SK-N-SH (cell line): ENCODE measurements at places on chromosomes 12 and 14. TPM values are rescaled to one million over a fixed set of nuclear protein-coding genes. Genes with fewer than 3 reads are reported as not detected.

NKX2-8 gene
- polyA plus RNA-seq = not detected in 2 replicates

POTEM gene
- 0.06 and 0.25 TPM in 2 replicates for polyA plus RNA-seq

ATG101 gene
- 160 and 170 TPM in 2 replicates for polyA plus RNA-seq

CLEC2B gene
- not detected in 2 replicates for polyA plus RNA-seq

FANCM gene
- polyA plus RNA-seq = 0.67 and 0.91 TPM in 2 replicates

GRCh38 chr14:20559461-20559904 is 1.4 kb downstream of the RNASE9 start:
- no peaks in the 10 kb centered on the region for H3K36me3 ChIP-seq
- no peak overlapping the region for H3K4me3 ChIP-seq
- H3K27me3 ChIP-seq = peaks cover 37% of the 10 kb centered on the region
- no peaks in the 10 kb centered on the region for H3K4me1 ChIP-seq
- H3K27ac ChIP-seq = no peak overlapping the region
- no peak for DNase-seq

GRCh38 chr12:72699362-72699761 is 427.2 kb downstream of the TRHDE start:
- no peak overlapping the region for H3K27ac ChIP-seq
- DNase-seq = no peak
- no peaks in the 10 kb centered on the region for H3K27me3 ChIP-seq
- no peak overlapping the region for H3K4me3 ChIP-seq
- no peaks in the 10 kb centered on the region for H3K36me3 ChIP-seq
- no peaks in the 10 kb centered on the region for H3K4me1 ChIP-seq

DNA sequence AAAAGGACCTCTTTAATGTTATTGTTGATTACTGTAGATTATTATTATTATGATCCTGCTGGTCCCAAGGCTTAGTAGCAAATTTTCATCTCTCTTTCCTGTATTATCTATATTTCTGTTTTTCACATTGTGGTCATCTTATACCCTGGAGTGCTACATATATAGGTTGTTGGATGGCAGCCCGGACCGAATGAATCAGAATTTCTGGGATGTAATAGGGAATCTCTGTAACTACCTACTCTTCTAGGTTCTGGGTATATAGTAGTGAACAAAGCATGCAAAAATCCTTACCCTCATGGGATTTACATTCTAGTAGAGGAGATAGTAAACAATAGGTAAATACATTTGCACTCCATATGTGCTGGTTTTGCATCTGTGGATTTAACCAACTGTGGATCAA is 31.4 kb downstream of the NUBPL start:
- DNase-seq = no peak
- H3K4me1 ChIP-seq = no peaks in the 10 kb centered on the region
- H3K36me3 ChIP-seq = no peaks in the 10 kb centered on the region
- H3K27ac ChIP-seq = no peak overlapping the region
- H3K27me3 ChIP-seq = no peaks in the 10 kb centered on the region

DNA sequence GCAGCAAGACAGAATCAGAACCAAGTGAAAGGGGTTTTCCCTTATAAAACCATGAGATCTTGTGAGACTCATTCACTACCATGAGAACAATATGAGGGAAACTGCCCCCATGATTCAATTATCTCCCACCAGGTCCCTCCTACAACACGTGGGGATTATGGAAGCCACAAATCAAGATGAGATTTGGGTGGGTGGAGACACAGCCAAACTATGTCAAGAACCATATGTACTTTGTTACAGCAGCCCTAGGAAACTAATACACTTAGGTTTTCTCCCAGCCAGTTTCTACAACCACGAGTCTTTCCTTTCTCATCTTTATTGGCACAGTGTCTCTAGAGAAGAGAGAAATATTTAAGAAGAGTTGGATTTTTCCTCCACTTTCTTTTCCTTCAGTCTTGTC is 72.6 kb downstream of the BTG1 start:
- no peaks in the 10 kb centered on the region for H3K36me3 ChIP-seq
- H3K4me3 ChIP-seq = no peak overlapping the region
- no peak for DNase-seq
- H3K27ac ChIP-seq = no peak overlapping the region

- H3K27ac ChIP-seq = no peak overlapping the region
- H3K36me3 ChIP-seq = no peaks in the 10 kb centered on the region
- no peaks in the 10 kb centered on the region for H3K27me3 ChIP-seq
- H3K4me1 ChIP-seq = no peaks in the 10 kb centered on the region
- H3K4me3 ChIP-seq = no peak overlapping the region
These were observed 59.6 kb upstream of the NCOR2 start for GRCh38 chr12:124626971-124627411.

GRCh38 chr12:113568021-113568420 is 96.3 kb upstream of the LHX5 start:
- H3K4me3 ChIP-seq = no peak overlapping the region
- no peak for DNase-seq
- H3K27me3 ChIP-seq = peaks cover 6% of the 10 kb centered on the region; the same call in 1 of the 2 replicates
- H3K4me1 ChIP-seq = no peaks in the 10 kb centered on the region
- H3K36me3 ChIP-seq = no peaks in the 10 kb centered on the region

DNA sequence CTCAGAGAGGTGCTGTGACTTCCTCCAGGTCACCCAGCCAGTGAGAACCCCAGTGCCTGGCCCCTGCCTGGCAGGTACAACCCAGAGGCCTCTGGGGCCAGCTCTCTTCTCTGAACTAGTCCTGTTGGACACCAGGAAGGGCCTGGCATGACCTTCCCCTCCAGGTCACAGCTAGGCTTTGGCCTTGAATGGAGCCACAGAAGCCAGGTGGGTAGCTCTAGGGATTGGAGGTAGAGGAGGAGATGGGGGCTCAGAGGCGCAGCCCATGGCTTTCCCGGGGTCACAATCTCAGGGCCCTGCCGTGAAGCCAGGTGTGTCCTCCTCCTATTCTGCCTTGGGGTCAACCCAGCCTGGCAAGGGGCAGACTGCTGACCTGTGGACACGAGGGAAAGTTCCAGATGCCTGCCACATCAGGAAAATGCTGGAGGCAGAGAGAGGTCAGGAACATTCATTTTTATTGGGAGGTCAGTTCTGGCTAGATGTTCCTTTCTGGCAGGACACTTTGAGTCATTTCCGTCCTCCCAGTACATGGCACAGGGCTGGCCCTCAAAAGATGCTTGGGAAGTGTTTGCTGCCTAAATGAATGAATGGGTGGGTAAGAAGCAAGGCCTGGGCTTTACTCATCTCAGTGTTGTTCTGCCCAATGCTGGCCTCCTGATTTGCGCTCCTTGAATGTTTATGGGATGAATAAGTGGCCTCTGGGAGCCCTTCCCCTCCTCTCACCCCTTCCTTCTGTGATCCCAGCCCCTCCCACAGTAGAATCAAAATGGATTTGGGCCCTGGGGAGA is 25.4 kb downstream of the FAM222A start:
- H3K4me3 ChIP-seq = no peak overlapping the region
- peak; percentile 6 for DNase-seq
- H3K27ac ChIP-seq = no peak overlapping the region
- peaks cover 95% of the 10 kb centered on the region; the same call in 1 of the 2 replicates for H3K4me1 ChIP-seq

DNA sequence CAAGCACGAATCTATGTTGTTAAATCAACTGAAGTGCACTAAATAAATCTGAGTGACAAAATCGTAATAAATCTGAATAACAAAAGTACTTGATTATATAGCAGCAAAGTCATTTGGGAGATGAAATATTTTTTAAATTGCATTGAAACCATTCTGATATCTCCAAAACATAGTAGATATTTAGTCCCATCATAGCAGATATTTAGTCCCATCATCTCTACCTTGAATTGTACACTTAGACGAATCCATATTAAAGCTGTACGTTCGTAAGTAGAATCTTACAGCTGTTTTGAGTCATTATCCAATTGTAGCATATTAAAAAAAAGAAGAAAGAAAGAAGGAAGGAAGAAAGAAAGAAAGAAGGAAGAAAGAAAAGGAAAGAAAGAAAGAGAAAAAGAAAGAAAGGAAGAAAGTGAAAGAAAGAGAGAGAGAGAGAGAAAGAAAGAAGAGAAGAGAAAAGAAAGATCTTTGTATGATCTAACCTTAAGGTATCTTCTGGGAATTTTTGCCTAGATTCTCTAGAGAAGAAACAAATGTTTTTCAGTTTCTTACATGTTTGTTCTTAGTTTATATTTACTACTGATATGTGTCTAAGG is 2.6 kb downstream of the DCN start:
- H3K27me3 ChIP-seq = no peaks in the 10 kb centered on the region
- no peaks in the 10 kb centered on the region for H3K36me3 ChIP-seq
- no peak overlapping the region for H3K4me3 ChIP-seq
- H3K4me1 ChIP-seq = peaks cover 29% of the 10 kb centered on the region; the same call in 1 of the 2 replicates

- H3K4me3 ChIP-seq = no peak overlapping the region
- H3K27ac ChIP-seq = peak overlapping the region; percentile 17; the same call in 1 of the 2 replicates
- peak; percentile 73 for DNase-seq
- H3K27me3 ChIP-seq = no peaks in the 10 kb centered on the region
These were observed 3.8 kb upstream of the SMARCC2 start for GRCh38 chr12:56193025-56193578.

DNA sequence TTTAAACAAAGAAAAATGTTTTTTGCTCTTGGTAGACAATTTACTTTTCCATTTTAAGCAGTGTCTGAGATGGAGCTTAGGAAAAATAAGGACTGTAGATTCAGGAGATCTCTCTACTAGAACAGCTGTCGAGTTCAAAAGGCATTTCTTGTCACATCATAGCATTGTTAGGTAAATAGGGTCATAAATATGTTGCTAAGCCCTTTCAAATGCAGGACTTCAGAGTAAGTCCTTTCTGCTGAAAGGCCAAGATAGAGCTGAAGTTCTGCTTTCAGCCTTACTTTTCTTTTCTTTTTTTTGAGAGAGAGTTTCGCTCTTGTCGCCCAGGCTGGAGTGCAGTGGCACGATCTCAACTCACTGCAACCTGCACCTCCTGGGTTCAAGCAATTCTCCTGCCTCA is 98.2 kb downstream of the SYNE2 start:
- H3K27me3 ChIP-seq = no peaks in the 10 kb centered on the region
- DNase-seq = no peak
- H3K27ac ChIP-seq = no peak overlapping the region
- H3K4me3 ChIP-seq = no peak overlapping the region
- H3K36me3 ChIP-seq = no peaks in the 10 kb centered on the region
- no peaks in the 10 kb centered on the region for H3K4me1 ChIP-seq

- no peak overlapping the region for H3K27ac ChIP-seq
- peaks cover 10% of the 10 kb centered on the region; the same call in 1 of the 2 replicates for H3K4me1 ChIP-seq
- no peak overlapping the region for H3K4me3 ChIP-seq
- H3K36me3 ChIP-seq = no peaks in the 10 kb centered on the region
- no peak for DNase-seq
- no peaks in the 10 kb centered on the region for H3K27me3 ChIP-seq
These were observed 27.8 kb upstream of the GLIPR1 start for GRCh38 chr12:75452675-75453330.

DNA sequence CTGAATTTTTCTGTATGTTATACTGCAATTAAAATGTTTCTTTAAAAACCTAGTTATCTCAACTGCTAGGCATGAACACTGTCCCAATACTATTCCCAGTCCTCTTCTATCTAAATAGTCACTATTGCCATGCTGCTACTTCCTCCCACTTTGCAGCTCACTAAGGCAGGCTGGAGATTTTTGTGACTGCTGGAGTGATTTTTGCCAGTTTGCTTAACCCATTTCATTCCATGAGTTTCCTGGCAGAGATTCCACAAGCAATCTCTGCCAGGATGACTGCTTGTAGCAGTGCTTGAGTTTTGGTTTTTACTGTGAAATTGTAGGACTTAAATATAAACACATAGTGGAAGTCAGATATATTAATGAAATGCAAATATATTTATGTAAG is 80.8 kb downstream of the BHLHE41 start:
- no peaks in the 10 kb centered on the region for H3K36me3 ChIP-seq
- H3K27me3 ChIP-seq = no peaks in the 10 kb centered on the region
- H3K4me1 ChIP-seq = peaks cover 28% of the 10 kb centered on the region

DNA sequence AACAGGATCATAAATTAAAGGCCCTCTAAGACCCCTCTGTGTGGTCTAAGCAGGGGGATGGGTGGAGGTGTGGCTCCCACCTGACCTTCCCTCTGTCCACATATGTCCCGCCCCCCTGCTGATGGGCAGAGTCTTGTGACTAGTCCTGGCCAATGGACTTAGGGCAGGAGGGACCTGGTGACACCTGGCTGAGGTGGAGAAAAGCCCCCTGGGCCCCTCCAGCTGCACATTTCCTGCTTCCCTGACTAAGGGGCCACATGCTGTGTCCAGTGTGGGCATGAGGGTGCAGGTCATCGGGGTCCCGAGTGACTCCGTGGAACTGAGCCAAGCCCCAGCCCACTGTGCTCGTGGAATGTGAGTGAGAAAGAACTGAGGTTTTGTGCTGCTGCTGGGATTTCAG is 254.7 kb downstream of the ADGRD1 start:
- no peaks in the 10 kb centered on the region for H3K4me1 ChIP-seq
- no peaks in the 10 kb centered on the region for H3K27me3 ChIP-seq
- H3K36me3 ChIP-seq = no peaks in the 10 kb centered on the region
- H3K27ac ChIP-seq = no peak overlapping the region
- no peak overlapping the region for H3K4me3 ChIP-seq
- no peak for DNase-seq

DNA sequence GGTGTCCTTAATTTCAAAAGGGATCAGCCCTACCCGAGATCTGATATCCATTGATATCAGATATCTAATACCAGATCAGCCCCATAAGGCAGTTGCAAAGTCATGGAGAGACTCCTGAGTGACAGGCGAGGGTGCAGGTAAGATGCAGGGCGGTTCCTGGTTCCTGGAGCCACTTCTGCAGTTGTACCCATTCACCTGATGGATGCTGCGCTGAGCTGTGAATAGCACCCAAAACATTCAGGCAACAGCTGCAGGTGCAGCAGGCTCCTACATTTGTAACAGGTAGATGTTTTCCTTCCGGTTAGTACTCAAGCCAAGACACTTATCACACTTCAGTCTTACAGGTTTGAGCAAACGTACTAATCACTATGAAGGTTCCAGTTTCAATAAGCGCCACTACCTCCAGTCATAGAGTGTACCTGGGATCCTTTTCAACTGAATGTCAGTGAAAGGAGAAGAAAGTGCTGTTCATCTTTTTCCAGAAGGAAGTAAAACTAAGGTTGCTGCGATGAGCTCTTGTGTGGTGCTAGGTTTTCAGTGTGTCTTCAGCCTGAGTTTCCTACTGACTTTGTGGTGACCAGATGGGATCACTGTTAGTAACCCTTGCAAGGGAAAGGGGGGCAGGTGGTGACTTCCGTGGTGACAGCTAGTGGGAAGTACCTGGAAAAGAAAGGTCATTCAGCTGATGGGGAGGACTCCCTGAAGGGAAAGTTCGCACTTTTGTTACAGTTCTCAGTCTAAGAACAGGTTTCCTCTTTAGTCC is 1.9 kb downstream of the ATP6V0A2 start:
- peaks cover 12% of the 10 kb centered on the region; the same call in 1 of the 2 replicates for H3K4me1 ChIP-seq
- no peaks in the 10 kb centered on the region for H3K36me3 ChIP-seq

DNA sequence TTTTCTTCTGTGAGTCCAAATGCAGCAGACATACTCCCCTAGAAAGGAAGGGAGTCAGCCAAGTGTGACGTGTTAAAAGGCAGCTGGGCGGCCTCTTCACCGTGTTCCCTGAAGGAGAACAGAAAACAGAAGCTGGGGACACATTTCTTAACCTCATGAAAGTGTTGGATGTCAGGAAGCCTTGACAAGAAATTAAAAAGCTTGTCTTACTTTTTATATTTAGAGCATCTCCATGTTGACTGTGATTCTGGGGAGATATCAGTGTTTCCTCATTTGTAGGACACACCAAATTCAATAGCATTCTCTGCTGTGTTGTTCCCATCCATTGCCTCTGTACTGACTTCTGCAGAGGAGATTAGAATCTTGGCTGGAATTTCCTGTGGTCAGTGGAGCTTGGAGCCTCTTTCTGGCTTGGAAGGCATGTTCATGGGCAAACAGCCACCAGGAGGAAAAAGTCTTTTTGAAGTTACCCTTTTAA is 93.7 kb downstream of the RMST start:
- peak overlapping the region; percentile 93 for H3K27ac ChIP-seq
- peak; percentile 33 for DNase-seq
- H3K4me1 ChIP-seq = peaks cover 11% of the 10 kb centered on the region
- H3K36me3 ChIP-seq = no peaks in the 10 kb centered on the region
- H3K27me3 ChIP-seq = no peaks in the 10 kb centered on the region

GRCh38 chr12:54032627-54033100 is at the start of gene HOXC5:
Gene HOXC5 (plus strand): TSS chr12:54033050. CDS start chr12:54033123, 73 bp downstream.
- no peaks in the 10 kb centered on the region for H3K27me3 ChIP-seq
- H3K4me1 ChIP-seq = peaks cover 41% of the 10 kb centered on the region; the same call in 1 of the 2 replicates
- DNase-seq = peak; percentile 93
- peak within 1 kb of the TSS; percentile 93 for H3K27ac ChIP-seq
